Forelimb muscle (tissue), 1 donor: ENCODE measurements at places on chromosomes 7 and 10.

DNA sequence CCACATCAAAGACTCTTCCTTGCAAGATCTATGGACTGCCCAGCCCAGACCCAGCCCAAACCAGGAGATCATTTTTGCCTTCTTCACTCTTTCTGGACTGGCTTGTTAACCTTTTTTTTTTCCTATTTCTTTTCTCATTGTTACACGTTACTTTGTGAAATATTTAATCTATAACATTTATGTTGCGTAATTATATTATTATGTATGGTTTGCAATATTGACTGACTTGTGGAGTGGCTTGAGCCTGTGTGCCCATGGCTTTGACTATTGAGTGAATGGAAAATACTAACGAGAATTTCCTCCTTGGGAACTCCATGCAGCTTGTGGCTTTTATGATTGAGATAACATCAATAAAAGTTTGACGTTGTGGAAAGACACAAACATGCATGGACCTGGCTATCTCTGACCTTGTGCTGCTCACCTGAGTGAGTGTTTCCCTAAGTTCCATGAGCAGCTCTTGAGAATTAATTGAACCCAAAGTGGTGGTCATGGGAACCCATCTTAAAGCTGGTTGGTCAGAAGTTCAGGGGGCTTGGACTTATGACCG is 1641.3 kb upstream of the LRRTM3 start:
- no peak for DNase-seq

DNA sequence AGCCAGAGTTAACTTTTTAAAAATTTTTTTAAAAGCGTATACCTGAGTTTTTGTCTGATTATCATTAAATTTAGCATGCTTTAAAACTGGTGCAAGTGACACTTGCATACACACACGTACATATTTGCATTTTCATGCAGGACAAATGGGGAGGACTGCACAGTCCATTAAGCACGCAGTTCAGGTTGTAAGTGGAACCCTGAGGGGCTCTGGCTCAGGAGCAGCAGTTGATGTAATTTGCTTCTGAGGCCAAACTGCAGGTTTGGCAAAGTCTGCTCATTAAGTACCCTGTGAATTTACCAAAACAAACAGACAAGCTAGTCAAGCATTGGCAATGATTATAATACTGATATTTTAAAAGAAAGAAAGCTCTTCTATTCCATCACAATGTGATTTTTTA is 215.8 kb upstream of the PFKP start:
- DNase-seq: no peak

DNA sequence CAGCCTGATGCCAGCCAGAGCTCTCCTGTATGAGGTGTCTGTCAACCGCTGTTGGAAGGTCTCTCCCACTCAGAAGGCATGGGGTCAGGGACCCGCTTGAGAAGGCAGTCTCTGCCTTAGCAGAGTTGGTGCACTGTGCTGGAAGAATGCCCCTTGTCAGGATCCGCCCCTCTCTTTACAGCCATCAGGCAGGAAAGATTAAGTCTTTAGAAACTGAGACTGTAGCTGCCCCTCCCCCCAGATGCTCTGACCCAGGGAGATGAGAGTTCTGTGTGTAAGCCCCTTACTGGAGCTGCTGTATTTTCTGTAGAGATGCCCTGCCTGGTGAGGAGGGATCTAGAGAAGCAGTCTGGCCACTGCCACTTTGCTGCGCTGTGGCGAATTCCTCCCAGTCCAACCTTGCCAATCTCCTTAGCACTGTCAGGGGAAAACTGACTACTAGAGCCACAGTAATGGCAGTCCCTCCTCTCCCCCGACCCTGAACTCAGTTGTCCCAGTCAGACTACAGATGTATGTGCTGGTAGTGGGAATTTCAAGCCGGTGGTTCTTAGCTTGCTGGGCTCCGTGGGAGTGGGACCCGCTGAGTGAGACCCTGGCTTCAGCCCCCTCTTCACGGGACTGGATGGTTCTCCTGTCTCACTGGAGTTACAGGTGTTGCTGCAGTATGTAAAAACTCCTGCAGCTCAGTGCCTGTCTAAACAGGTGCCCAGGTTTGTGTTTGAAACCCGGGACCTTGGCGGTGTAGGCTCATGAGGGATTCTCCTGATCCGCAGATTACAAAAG is 285.5 kb upstream of the ZWINT start:
- no peak for DNase-seq

- DNase-seq: no peak
Measured at GRCh38 chr10:5198386-5198785, 1.7 kb downstream of the AKR1C4 start.
